Amygdala (tissue), 56 donors: ENCODE measurements at places on chromosomes 12 and 14.

DNA sequence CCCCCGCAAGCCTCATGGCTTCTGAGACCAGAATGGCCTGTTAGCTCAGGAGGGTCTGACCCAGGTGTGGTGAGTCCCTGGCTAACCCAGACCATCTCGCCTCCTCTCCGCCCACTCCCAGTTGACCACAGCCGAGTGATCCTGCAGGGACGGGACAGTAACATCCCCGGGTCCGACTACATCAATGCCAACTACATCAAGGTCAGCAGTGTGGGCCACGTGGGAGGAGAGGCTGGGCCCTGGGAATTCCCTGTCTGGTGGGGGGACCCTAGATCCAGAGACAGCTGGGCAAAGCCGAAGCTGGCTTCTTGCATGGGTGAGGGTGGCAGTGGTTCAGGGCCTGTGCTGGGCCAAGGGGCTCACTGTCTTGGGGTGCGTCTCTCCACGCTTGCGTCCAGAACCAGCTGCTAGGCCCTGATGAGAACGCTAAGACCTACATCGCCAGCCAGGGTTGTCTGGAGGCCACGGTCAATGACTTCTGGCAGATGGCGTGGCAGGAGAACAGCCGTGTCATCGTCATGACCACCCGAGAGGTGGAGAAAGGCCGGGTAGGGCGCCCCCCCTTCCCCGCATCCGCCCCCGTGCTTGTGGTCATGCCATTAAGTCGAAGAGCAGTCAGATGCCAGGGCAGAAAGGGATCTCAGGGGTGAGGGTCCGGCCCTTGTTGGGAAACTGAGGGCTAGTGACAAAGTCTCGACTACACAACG, 5.0 kb downstream of the PTPN6 start:
- no peak for DNase-seq

DNA sequence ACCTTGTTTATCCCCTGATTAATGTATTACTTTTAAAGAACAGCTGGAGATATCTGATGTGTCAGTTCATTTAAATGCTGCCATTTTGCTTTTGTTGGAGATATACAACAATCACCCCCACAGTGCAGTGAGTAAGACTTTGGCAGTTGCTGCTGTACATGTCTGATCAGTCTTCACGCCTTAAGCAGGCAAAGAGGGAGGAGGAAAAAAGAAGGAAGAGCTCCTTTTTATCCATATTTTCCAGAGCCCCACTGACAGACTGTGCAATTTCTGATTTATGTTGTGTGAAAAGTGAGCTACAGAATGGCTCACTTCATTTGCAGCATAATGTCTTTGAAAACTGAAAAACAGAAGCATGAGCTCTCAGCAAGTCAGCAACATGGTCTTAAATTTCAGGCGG, 319.7 kb upstream of the LRIG3 start:
- no peak for DNase-seq

DNA sequence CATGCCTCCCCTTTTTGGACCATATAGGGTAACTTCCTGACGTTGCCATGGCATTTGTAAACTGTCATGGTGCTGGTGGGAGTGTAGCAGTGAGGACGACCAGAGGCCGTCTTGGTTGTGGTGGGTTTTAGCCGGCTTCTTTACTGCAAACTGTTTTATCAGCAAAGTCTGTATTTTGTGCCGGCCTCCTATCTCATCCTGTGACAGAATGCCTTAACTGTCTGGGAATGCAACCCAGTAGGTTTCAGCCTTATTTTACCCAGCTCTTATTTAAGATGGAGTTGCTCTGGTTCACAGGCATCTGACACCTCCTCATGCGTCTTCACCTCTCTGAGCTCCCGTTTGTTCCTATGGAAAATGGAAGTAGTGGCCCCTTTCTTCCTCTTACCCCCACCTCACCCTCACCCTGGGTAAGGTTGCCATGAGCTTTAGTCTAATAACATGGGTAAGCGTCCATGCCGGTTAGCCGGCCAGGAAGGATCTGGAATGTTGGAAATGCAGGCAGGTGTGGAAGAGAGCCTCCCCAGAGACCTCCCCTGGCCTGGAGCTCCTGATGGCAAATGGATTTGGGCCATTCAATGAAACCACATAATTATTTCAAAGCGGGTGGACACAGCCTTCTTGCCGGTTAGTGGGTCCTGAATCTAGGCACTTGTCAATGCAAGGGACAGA, 18.6 kb downstream of the HHIPL1 start:
- DNase-seq, result no peak

- DNase-seq, result no peak
Measured at GRCh38 chr12:121400332-121401139, 618 bp downstream of the RNF34 start.

DNA sequence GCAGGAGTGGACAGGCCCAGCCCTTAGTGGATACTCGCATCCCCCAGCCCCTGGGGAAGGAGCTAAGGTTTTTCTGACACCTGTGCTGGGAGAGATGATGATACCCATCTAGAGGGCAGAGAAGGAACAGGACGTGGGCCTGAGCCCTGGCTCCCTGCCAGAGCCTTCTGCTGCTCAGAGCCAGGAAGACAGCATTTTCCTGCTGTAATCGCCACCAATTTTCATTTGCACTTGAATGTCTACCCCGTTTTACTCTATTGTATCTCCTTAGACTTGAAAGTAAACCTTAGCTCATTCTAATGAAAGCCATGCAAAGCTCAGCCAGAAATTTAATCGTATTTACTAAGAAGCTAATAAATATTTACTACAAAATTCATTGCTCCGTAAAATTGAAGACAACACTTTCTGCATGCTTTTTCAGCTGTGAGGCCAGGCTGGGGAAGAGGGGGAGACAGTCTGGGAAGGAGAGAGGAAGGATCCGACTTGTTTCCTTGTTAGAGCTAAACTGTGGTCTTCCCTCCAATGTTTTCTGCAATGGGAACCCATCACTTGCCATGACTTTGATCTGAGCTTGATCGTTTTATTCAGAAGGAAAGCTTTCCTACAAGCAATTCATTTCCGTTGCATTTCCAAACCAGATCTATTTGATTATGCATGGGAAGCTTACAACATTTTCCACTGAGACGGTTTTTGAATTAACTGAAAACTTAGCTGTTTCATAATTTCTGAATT, 17.6 kb upstream of the TRAF3 start:
- no peak for DNase-seq

DNA sequence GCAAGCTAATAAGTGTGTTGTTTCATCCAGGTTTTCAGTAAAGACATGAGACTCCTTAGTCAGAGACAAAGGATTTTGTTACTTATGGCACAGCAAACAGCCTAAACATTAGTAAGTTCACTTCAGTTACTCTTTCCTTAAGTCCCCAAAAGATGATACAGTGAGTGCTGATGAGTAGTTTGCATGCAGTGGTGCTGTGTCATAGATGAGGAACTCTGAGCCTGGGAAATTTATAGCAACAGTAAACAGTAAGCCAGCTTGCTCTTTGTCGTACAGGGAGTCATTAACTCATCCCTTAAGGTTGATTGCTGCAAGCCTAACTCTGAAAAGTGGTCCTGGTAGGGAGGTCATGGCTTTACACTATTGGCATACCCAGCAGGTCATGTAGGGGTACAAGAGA, 208.6 kb upstream of the OR4E1 start:
- DNase-seq, result no peak

DNA sequence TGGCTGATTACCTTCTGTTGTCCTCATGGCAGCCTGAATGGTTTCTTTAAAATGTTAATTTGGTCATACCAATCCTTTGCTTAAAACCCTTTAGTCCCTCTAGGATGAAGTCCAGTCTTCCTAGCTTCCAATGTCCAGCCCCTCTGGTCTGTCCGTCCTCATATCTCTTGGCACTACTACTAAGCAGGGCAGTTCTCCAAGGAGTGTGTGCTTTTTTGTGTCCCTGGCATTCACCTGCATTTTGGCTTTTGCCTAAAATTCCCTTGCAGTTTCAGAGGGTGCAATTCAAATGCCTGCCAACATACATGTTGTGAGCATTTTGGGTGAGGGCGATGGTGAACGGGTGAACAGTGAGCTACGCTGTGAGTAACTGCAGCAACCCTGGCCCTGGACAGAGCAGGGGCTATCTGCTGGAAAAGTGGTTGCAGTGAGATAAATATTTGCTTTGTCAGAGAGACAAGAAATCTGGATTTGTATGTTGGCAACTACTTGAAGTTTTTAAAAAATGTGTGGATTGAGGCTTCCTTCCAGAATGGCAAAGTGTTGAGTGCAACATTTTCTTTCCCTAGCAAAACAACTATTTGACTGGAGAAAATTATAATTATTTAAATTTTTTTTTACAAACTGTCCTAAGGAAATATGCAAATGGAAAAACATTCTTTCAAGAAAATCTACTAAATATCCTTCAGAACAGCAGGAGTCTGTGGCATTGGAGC, 14.6 kb downstream of the GALNT8 start:
- DNase-seq, result no peak

GRCh38 chr12:46407361-46407760, 34.8 kb upstream of the SLC38A2 start:
- no peak for DNase-seq

- no peak for DNase-seq
Measured at GRCh38 chr14:41609704-41610183, 3.1 kb downstream of the LRFN5 start.

DNA sequence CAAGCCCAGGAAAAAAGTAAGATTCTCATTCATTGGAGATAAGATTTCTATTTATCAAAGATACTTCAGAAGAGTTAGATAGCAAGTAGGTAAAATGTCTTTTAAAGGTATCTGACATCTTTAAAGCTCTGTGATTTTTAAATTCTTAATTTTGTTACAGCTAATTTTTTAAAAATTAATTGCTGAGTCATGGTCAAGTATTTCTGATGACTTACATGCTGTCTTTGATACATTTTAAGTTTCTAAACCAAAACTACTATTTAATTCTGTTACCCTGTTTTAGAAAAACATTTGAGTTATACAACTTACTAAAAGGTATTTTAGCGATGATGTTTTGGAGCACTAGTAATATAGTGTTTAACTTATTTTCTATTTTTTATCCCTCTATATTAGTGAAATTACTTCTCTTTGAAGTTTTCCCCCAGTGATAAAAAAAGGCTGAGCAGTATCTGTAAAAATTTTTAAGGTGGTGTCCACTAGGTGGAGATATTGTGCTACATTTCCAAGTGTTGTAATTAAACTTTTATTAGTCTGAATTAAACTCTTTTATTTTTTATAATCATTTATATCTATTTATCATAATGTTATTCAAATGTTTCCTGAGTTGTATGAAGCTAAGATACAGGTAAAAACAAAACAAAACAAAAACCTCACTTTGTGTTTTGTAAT, 11.5 kb downstream of the ALG10 start:
- DNase-seq, result no peak

DNA sequence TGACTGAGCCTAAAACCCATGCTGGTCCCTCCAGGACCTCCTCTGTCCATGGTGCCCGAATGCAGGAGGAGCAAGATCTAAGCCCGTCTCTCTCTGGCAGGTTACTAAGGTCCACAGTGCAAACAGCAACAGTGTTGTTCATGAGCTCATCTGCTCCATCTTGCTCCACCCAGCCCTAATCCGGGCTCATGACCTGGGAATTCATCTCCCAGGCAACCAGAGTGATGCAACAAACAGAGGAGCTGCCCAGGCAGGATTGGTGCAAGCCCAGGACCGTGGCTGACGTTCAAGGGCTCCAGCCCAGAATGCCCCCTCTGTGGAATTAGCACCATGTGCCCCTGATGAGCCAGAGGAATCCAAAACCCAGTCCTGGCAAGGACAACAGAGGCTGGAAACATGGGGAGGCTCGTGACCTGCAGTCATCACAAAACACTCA, 29.9 kb downstream of the HSPB8 start:
- peak; percentile 53 for DNase-seq

DNA sequence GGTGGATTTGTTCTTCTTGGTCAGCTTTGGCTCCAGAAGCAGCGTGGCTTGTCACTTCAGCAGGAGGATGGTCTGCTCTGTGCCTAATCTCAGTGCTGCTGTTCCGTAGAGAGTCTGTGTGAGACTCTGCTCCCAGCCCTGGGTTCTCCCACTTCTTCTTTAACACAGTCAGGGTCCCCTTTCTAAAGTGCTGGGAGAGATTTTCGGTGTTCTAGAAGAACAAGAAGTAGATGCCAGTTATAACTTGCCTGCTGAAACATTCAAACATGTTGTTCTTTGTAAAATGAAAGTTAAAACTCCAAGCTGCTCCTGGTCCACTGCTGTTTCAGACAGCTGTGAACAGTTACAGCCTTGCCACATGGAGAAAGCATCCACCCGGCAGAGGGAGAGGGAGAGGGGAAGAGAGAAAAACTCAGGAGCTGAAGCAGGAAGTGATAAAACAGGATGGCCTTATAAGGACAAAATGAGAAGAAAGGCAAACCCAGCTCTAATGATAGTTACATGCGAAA, 55.2 kb upstream of the CERS5 start:
- peak; percentile 1 for DNase-seq

DNA sequence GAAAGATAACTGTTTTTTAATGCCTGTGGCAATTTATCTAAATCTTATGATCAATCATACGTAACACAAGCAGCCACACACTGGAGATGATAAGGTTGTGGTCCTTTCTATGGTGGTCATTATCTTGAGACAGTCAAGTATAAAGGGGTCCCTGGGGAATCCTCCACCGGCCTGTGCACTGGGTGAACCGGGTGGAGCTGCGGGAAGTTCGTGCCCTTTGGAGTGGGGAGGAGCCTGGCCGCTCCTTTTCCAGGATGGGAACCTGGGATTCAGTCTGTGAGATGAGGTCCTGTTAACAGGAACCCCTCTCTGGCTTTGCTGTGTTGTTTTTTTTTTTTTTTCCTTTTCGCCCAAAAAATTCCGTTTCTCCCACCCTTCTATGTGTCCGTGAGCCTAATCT, 167.5 kb upstream of the RPL10L start:
- DNase-seq, result no peak

GRCh38 chr14:90645842-90646443, 170.3 kb downstream of the TTC7B start:
- DNase-seq, result no peak

GRCh38 chr14:23602181-23603095, 23.8 kb upstream of the JPH4 start:
- no peak for DNase-seq

- no peak for DNase-seq
Measured at GRCh38 chr14:23299211-23299957, 3.3 kb downstream of the PPP1R3E start.

GRCh38 chr14:54767450-54767849, 135.2 kb downstream of the GCH1 start:
- no peak for DNase-seq

- DNase-seq, result no peak
Measured at GRCh38 chr12:12926571-12927071, 25.3 kb downstream of the GPRC5D start.

GRCh38 chr14:26398616-26399015, 199.2 kb downstream of the NOVA1 start:
- no peak for DNase-seq

DNA sequence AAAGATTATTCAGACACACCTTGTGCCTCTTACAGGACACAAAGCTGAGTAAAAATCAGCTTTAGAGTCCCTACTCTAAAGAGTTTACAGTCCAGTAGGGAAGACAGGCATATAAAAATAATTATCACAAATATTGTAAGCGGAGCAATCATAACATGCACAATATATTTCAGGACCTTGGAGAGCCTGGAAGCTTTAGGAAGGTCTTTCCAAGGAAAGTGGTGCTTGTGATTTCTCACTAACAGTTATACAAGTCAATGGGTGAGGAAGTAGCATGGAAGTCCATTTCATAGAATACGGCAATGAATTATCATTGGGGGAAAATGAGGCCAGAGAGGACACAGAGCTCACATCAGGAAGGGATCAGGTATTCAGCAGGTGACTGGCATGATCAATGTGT, 268.3 kb downstream of the C12orf50 start:
- DNase-seq, result no peak

- no peak for DNase-seq
Measured at GRCh38 chr12:108438667-108439066, 76.4 kb upstream of the FICD start.

- DNase-seq, result no peak
Measured at GRCh38 chr12:112307317-112308011, 74.8 kb downstream of the HECTD4 start.
